Endothelial cell of umbilical vein (primary cell): ENCODE measurements at places on chromosomes 2 and 18. TPM values are rescaled to one million over a fixed set of nuclear protein-coding genes. Genes with fewer than 3 reads are reported as not detected.

TWIST2 gene
- total RNA-seq, result 1.2 and 2.3 TPM in 2 replicates

ABCG8 gene
- total RNA-seq, result not detected in 2 replicates

STRN gene
- total RNA-seq, result 32.6 and 33.4 TPM in 2 replicates

SERPINB4 gene
- not detected in 2 replicates for total RNA-seq

KCNIP3 gene
- total RNA-seq, result 0.21 and 0.62 TPM in 2 replicates

CSRNP3 gene
- not detected in 2 replicates for total RNA-seq

RAX gene
- not detected in 2 replicates for total RNA-seq

EFEMP1 gene
- total RNA-seq, result 2,354 and 2,981 TPM in 2 replicates

THAP4 gene
- 47.4 and 49.0 TPM in 2 replicates for total RNA-seq

MEX3C gene
- total RNA-seq, result 45.2 and 45.7 TPM in 2 replicates

DNA sequence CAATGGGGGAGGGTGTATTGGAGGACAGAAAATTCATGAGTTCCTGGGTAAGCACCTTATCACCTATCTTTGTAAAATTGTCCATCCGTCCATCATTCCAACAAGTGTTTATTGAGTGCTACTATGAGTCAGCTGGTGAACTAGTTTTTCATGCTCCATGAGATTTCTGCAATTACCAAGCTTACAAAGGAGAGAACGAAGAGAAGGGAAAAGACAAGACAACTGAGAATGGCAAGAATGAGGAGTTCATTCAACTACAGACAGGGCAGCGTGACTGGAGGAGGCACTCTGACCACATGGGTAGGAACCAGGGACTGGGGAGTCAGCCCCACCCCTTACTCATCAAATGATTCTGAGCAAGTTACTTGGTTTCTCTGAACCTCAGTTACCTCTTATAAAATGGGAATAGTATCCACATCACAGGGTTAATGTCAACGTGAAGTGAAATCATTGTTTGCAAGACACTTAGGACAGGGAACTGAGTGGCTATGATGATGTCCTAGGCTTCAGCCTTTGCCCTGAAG lies 18.6 kb upstream of the TXNDC2 start:
- DNase-seq, result no peak

- DNase-seq, result no peak
Measured at GRCh38 chr2:65443509-65444186, 11.2 kb upstream of the SPRED2 start.

- DNase-seq, result no peak
Measured at GRCh38 chr2:150571121-150571520, 83.7 kb upstream of the RND3 start.

- no peak for DNase-seq
Measured at GRCh38 chr2:85168942-85169341, 35.8 kb downstream of the TCF7L1 start.

- no peak for DNase-seq
Measured at GRCh38 chr2:119897736-119898395, 115.0 kb upstream of the EPB41L5 start.

DNA sequence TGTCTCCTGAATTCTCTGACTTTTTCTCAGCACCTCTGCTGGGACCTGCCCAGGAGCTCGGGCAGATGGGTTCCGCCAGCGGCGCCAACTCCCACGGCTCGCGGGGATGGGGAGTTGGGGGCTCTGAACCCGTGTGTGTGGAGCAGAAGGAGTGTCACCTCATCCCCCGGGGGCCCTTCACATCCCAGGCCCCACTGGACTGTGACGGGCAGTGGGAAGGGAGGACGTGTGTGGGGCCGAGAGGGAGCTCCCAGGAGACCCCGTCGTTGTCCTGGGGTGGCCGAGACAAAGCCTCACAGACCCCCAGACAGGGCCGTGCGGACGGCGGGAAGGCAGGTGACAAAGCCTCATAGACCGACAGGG lies 130.0 kb upstream of the CTDP1 start:
- DNase-seq, result no peak

- DNase-seq, result no peak
Measured at GRCh38 chr2:12277241-12278034, 439.3 kb upstream of the TRIB2 start.

GRCh38 chr2:31762085-31762484 lies 181.3 kb upstream of the SRD5A2 start:
- DNase-seq, result no peak

DNA sequence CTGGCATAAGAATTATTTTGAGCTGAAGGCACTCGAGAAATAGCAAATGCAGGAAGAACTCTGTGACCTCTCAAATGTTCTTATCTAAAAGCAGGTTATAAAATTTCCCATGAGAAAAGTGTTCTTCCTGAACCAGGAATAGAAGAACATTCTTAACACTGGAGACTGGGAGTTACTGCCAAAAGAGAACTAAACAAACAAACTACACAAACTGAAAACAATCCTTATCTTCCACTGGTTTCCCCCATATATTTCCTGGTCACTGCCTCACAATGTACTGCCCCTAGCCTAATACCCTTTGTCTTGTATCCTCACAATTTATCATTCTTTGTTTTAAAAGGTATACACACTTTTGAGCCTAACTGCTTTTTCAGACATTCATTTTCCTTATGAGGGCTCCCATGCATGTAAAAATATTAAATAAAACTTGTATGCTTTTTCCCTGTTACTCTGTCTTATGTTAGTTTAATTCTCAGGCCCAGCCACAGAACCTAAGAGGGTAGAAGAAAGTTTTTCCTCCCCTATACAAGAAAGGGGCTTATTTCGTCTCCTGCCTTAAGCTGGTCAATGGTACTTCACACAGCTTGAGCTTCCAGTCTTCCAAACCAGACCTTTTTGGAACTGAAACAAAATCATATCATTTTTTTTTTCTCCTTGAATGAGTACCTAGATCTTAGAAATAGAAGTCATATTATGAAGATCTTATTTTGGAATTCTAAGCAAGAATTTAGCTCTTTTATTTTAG lies 110.6 kb downstream of the MSTN start:
- DNase-seq, result peak; percentile 91

DNA sequence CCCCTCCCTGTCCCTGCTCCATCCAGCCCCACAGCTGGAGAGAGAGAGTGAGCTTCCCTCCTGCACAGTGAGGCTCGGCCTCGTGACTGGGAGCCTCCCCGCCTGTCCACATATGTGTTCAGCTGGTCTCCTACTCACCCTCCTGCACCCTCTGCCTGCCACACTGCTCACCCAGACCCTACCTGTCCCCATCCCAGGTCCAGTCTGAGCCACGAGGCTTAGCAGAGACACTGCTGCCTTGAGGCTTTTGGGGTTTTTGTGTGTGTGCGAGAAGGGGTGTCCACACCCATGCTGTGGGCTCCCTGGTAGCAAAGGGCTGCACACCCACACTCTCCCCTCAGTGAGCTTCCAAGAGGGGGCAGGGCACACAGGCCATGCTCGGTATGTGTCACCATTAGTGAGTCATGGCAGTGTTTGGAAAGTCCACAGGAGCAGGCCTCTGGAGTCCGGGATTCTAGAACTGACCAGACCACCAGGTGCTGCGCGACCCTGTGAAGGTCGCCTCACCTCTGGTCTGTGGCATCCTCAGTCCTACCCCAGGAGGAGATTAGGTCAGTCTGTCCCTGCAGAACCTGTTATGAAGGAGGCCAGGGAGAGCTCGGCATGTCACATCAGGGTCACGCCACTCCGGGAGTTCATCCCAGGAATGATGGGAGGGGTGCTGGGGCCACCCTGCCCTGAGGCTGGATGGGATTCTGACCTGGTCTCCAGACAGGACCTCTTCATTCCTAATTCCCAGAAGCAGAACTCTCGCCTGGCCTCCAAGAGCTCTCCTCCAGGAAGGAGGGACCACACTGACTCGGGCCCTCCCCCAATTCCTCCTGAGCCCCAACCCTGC lies 39.9 kb upstream of the SMAD7 start:
- no peak for DNase-seq

GRCh38 chr2:12533337-12534005 lies 183.3 kb upstream of the TRIB2 start:
- DNase-seq, result no peak

DNA sequence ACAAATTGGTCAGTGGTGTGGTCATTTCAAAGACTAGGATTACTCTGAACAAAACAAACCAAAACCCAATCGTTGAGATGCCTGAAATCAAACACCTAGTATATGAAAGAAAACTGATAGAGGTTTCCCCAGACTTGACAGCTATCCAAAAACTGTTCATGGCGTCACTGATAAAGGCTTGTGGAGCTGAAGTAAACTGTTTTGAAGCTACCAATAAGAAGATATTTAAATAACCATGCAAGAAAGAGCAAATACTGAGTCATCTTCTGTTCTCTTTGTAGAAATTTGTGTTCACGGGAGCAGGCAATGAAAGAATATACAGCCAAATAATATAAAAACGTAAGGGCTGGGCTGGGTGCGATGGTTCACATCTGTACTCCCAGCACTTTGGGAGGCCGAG lies 7.5 kb upstream of the COLEC11 start:
- DNase-seq, result no peak

DNA sequence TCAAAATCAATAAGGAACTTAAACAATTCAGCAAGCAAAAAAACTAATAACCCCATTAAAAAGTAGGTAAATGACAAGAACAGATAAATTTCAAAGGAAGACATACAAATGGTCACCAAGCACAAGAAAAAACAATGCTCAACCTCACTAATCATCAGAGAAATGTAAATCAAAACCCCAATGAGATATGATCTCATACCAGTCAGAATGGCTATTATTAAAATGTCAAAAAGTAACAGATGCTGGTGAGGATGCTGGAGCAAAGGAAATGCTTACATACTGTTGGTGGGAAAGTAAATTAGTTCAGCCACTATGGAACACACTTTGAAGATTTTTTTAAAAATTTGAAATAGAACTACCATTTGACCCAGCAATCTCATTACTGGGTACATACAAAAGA lies 538.0 kb downstream of the TMX3 start:
- no peak for DNase-seq

DNA sequence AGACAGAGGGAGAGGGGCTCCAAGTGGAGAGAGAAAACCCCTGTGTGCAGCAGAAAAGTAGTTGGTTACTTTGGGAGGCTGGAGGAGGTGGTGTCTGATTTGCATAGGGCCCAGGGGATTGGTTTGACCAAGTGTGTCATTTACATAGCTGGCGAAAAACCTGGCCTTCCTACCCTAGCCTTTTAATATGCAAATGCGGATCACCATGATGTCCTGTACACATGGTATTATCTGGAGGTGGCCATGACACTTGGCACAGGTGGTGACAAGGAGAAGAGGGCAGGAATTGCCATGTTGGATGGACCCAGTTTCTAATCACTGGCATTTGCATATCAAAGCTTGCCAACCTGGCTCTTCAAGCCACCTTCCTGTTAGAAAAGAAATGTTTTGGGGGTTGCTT lies 120.8 kb upstream of the CHAC2 start:
- no peak for DNase-seq

- no peak for DNase-seq
Measured at GRCh38 chr2:70832386-70832785, 3.2 kb downstream of the CD207 start.

DNA sequence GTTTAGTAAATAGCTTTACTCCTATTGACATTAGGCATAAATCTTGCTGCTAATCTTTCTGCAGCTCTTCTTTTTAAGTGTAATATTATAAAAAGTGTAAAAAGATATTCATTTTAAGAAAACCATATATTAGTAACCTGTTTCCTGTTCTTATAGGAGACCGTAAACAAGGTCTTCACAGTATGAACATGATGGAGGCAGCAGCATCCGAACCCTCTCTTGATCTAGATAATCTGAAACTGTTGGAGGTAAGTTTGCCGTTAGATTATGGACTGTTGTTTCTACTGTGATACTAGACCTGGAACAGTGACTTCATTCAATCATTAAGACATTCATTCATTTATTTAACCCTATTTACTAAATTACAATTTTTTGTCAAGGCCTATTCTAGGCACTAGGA lies 120.0 kb upstream of the FAM117B start:
- DNase-seq, result no peak
